ENCODE measurements at places on chromosomes 6 and 20. TPM values are rescaled to one million over a fixed set of nuclear protein-coding genes. Genes with fewer than 3 reads are reported as not detected.

DLK2 gene
- total RNA-seq, result 0.22 TPM

AVP gene
- total RNA-seq, result not detected

EEF1A2 gene
- 14.8 TPM for total RNA-seq

DOK5 gene
- 0.20 TPM for total RNA-seq

MLN gene
- total RNA-seq, result not detected

SUMO4 gene
- 1.2 TPM for total RNA-seq

TINAG gene
- total RNA-seq, result not detected

SLC32A1 gene
- not detected for total RNA-seq
